Right cardiac atrium (tissue), 5 donors: ENCODE measurements at places on chromosomes 4 and X. TPM values are rescaled to one million over a fixed set of nuclear protein-coding genes. Genes with fewer than 3 reads are reported as not detected.

- no peak for DNase-seq
Observed at GRCh38 chr4:27790911-27791310, 930.3 kb downstream of the STIM2 start.

DNA sequence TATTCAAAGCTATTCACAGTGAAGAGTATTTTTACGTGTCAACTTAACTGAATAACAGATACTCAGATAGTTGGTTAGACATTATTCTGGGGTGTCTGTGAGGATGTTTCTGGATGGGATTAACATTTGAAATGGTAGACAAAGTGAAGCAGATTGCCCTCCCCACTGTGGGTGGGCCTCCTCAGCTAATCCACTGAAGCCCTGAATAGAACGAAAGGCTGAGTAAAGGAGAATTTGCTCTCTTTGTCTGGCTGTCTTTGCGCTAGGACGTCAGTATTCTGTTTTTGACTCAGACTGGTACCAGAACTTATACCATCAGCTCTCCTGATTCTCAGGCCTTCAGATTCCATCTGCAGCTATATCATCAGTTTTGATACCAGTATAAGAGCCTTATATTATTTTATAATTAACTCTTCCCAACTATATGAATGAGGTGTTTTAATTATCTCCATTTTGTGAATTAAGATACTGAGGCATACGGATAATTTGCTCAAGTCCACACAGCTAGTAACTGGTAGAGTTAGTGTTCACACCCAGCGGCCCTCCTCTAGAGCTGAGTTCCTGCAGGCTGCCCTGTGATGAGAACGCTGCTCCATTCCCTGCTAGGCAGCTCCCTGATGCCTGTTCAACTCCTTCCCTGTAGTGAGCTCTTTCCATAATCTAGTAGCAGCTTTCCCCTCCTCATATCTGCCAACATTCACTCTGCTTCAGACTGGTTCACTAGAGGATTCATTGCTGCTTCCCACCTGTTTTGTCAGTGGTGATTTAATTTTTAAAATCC is 87.5 kb downstream of the RBM46 start:
- DNase-seq: no peak

The LRIT3 gene
- 0.11 TPM for total RNA-seq

GRCh38 chr4:105924341-105924740 is 29.1 kb downstream of the NPNT start:
- DNase-seq: no peak

- no peak for DNase-seq
Observed at GRCh38 chr4:120682981-120683380, 239.5 kb downstream of the PRDM5 start.

The RAPGEF2 gene
- total RNA-seq: 35.7 TPM

The OTUD6A gene
- not detected for total RNA-seq

The TEX13D gene
- not detected for total RNA-seq

- DNase-seq: no peak
Observed at GRCh38 chr4:4762909-4763821, 96.3 kb upstream of the MSX1 start.

GRCh38 chrX:134933248-134933647 is 57.5 kb upstream of the SMIM10 start:
- no peak for DNase-seq

DNA sequence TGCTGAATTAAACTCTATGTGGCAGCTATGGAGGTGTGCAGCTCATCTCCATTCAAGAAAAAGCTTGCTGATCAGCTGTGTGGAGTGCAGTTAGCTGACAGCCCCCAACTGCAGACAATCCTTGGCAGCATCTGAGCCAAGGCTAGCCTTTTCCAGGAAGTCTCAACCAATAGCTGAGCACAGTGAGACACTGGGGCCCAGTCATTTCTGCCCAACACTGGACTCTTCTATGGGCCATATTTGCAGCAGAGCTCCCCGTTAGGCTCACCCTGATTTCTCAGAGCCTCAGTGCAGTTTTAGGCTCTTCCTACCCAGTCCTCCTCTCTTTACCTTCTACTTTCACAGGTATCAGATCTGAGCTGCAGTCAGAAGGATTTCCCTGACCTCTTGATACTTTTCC is 12.9 kb downstream of the DDX53 start:
- no peak for DNase-seq

DNA sequence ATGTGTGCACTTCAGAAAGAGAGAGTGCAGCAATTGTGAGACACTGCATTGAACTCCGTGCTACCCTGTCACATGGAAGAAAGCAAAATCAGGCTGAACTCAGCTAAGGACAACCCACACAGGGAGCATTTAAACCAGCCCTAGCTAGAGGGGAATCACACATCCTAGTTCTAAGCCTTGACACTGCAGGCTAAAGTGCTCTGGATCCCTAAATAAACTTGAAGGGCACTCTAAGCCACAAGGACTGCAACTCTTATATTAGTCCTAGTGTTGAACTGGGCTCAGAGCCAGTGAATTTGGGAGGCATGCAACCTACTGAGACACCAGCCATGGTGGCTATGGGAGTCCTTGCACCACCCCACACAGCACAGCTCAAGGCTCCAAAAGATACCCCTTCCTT is 311.9 kb downstream of the OPHN1 start:
- DNase-seq: no peak

DNA sequence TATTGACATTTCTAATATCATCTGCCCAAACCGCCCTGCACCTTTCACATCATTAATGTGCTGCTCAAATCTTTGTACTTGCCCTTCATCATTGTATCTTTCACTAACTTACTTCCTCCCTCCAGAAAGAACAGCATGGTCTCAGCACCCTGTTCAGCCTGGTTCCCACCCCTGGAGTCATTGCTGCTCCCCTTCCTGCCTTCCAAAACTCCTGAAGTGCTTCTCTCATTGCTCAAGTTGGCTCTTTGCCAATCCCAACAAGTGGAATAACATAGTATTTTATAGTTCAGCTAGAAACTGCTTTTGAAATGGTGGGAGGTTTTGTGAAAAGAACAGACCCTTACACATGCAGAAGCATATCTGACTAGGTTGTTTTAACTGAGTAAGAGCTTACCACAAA is 14.0 kb upstream of the TTC29 start:
- DNase-seq: no peak

DNA sequence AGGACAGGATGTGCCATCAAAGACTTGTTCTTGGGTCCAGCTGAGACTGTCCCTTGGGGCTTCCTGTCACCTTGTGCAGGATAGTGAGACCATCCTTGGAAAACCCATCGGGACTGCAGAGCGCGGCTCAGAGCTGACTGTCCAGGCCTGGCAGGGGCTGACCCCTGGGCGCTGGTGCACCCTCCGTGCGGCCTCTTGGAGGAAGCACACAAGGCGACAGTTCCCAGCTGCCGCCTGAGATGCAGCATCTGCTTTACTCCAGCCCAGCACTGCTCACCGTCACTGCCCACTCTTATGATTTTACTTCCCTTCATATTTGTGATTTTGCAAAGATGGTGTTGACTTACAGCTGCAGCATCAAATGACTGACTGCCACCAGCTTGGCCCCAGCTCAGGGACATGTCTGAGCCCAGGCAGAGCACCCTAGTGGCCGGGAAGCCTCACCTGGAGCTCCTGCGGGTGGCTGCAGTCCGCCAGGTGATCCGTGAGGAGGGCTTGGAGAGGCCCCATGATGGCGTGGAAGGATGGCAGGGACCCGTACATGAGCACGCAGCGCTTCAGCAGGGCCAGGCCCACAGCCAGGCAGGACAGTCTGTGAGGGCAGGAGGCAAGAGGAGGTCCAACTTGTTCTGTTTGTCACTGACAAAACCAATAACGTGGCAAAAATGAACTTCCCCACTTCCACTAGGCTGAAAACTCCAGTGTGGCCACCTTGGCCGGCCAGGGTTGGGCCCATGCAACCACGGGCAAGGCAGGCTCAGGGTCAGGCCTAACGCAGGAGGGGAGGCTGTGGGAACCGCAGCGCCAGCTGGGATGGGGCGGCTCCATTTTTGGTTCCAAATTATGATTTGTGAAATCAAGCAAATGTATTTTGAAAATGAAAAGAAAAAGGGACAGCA is 21.8 kb downstream of the NOP14 start:
- DNase-seq: peak; percentile 14

GRCh38 chrX:24799565-24799964 is 105.8 kb downstream of the POLA1 start:
- no peak for DNase-seq
